Sciatic nerve (tissue), 2 donors: ENCODE measurements at places on chromosomes 16 and 17.

DNA sequence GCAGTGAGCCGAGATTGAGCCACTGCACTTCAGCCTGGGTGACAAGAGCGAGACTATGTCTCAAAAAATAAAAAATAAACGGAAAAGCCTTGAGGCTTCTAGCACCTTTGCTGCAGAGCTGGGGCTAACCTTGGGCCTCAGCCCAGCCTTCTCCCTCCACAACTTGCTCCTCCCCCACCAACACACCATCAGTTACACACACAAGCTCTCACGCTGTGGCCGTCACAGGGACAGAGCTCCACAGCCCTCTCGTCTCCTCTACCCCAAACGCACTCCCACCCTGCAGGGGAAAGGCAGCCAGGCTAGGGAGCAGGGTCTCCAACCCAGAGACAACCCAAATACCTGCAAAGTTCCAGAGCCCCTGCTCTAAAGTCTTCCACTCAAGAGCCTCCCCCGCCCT is 22.0 kb upstream of the MRPS23 start:
- DNase-seq, result no peak

GRCh38 chr17:74245871-74246270 is 28.2 kb upstream of the DNAI2 start:
- DNase-seq, result no peak

GRCh38 chr16:80023865-80024264 is 423.3 kb upstream of the MAF start:
- DNase-seq, result no peak

- no peak for DNase-seq
These were observed 325.1 kb upstream of the HSBP1 start for GRCh38 chr16:83482545-83483162.

GRCh38 chr17:59620064-59620359 is 317 bp downstream of the CLTC start:
- DNase-seq, result no peak

GRCh38 chr17:8056232-8056975 is 17.5 kb downstream of the ALOX15B start:
- DNase-seq, result no peak

- no peak for DNase-seq
These were observed 80.2 kb upstream of the COX10 start for GRCh38 chr17:13989138-13989537.

DNA sequence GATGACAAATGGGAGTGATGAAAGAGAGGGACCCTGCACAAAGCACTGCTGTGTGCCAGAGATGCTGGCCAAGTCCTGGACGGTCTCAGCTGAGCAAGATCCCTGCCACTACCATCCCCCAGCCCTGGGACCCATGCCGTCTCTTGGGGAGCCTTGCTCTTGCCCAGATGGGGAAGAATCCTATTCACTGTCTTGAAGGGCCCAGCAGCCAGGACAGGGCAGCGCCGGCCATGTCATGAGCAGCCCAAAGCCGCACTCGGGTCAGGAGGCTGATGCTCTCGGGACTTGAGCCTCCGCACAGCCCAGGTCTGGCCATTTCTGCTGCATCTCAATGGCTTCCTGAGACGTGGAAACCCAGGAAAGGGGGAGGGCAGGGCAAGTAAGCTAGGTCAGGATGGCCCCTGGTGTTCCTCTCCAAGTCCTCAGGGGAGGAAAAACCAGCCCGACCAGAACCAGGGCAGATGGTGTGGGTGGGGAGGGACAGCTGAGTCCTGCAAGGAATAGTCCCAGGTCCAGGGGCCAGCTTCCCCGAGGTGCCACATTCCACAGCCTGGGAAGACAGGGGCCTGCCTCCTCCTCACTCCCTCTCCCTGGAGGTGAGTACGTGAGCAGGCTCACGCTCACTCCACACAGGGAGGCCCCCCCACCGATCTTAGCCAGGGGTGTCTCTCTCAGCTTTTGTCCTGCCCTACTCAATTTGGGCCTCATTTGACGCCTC is 7.8 kb upstream of the KRT19 start:
- no peak for DNase-seq

DNA sequence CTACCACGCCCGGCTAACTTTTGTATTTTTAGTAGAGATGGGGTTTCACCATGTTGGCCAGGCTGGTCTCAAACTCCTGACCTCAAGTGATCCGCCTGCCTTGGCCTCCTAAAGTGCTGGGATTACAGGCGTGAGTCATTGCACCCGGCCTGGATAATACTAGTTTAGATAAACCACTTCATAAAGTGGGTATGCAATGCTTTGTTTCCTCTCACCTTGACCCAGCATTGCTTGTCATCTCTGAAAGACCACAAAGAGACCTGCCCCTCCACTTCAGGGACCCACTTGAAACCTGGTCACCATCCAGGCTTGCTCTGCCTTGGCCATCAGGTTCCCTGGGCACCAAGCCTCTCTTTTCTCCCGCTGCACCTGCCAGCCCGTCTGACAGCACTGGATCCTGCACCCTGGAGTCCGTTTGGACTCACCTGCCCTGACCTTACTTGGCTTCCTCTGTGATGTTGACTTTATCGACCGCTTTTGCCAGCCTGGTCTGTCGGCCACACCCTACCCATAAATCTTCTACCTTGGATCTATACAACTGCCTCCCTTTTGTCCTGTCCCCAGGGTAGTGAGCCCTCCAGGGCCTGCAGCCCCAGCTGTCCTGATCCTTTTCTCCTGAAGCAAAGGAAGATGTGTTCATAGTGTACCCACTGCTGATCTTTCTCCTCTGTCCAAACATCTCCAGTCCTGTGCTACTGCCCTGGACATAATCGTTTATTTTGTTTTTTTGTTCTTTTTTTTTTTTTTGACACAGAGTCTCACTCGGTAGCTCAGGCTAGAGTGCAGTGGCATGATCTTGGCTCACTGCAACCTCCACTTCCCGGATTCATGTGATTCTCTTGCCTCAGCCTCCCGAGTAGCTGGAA is 12.7 kb upstream of the ZG16 start:
- DNase-seq, result no peak

- no peak for DNase-seq
These were observed 37.8 kb downstream of the CACNG1 start for GRCh38 chr17:67082107-67082506.

DNA sequence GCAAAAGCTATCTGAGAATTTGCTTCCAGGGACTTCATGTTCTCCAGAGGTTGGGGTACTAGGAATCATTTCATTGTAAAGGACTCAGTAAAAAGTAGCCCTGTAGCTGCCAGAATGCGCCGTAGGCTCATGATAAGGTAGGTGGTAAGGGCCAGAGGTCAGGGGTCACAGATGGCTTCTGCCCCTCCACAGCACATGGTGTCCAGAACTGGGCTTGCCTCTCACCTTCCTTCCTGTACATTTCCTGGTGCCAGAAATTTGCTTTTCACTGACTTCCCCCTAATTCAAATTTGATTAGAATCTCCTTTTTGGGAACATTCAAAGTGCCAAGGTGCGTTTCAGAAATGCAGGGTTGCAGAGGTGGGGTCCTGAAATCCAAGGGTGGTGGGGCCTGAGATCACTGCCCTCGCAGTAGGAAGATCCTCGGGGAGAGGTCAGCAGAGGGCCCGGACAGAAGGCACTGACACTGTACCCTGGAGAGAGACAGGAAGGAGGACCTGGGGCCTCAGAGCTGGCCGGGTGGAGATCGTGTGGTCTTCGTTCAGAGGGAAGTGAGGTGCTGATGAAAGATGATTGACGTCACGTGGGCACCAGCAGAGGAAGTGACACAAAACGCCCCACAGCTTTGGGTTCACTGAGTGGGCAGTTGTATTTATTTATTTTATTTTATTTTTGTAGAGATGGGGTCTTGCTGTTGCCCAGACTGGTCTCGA is 25.5 kb upstream of the METRNL start:
- peak; percentile 71 for DNase-seq

DNA sequence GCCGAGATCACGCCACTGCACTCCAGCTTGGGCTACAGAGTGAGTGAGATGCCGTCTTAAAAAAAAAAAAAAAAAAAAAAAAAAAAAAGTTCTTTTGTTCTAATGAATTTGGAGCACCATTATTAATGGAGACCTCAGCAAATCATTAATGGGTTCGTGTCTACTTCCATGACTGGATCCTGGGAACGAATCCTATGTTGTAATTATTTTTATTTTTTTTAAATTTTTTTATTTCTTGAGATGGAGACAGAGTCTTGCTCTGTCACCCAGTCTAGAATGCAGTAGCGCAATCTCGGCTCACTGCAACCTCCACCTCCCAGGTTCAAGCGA is 30.7 kb downstream of the SPOP start:
- no peak for DNase-seq
